RCC 7860 (cell line): ENCODE measurements at places on chromosomes 5 and 9.
A peak's percentile ranks its signal among the peaks of the same experiment; 100 is the strongest.

GRCh38 chr9:108041551-108041950 lies 552.0 kb upstream of the KLF4 start:
- peak; percentile 79 for DNase-seq

GRCh38 chr9:11618241-11618805 lies 1005.5 kb upstream of the PTPRD start:
- DNase-seq = no peak

DNA sequence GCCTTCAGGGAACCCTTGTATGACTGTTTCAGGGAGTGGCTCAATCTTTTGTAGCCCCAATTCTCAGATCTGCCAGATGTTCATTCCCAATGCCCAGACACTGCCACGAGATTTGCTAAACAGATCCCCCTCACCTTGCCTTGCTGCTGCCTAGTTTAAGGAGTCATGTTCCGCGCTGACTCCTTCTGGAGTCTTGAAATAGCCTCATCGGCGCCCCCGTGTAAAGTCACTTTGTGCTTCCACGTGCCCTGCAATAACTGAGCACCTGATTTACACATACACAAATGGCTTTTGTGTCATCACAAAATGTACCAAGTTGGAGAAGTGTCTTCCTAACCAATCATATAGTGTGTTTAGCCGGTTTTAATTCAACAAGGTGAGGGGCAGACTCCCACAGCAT lies 62.3 kb downstream of the PRRT1B start:
- DNase-seq = no peak

- no peak for DNase-seq
These were observed 18.2 kb upstream of the STK32A start for GRCh38 chr5:147216552-147217154.

DNA sequence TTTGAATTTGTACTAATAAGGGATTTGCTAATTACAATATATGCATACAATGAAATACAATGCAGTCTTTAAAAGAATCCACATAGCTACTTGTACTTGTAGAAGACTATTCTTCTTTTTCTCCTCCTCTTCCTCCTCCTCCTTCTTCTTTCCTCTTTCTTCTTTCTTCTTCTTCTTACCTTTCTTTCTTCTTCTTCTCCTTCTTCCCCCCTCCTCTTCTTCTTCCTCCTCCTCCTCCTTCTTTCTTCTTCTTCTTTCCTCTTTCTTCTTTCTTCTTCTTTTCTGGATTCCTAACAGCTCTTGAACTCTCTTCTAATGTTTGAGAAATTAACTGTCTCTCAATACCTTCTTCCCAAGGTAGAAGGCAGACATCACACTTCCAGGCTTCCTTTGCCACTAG lies 29.3 kb upstream of the FSTL4 start:
- no peak for DNase-seq

- DNase-seq = no peak
These were observed 29.7 kb upstream of the AUH start for GRCh38 chr9:91391412-91391811.

DNA sequence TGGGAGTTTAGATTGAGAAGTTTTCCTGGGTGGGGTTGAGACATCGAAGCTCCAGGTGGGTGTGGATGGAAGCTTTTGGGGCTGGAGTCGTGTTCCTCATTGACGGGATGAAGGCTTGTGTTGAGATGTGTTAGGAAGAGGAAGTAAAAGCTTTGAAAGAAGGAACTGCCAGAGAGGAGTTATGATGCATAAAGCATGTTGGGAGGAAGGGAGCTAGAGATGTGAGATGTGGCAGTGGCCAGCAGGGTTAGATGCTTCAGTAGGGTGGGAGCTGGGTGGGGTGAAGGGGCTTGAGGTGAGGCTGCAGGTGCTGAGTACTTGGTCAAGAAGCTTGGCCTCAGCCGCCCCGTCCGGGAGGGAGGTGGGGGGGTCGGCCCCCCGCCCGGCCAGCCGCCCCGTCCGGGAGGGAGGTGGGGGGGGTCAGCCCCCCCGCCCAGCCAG lies 56.7 kb downstream of the HSPA4 start:
- no peak for DNase-seq

GRCh38 chr9:29647451-29647850 lies 2074.2 kb upstream of the C9orf72 start:
- no peak for DNase-seq

DNA sequence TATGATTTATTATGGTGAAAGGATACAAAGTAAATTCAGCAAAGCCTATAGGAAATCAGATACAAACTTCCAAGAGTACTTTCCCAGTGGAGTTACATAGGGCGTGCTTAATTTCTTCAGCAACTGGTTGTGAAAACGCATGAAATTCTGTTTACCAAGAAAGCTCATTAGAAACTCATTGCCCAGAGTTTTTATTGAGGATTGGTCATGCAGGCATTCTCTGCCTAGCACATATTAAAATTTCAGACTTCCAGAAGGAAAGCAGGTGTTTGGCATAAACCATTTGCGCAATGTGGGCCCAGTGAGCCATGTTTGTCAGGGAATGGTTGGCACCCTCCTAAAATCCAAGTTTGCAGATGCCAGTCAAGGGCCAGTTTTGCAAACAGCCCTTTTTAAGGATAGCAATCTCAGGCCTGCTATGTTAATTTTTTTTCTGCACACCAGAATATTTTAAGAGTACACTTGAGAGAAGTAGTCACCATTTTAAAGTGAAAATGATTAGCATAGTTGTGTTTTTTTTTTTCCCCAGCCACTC lies 311.1 kb upstream of the CHD1 start:
- DNase-seq = no peak

GRCh38 chr5:171122372-171122771 lies 186.7 kb upstream of the TLX3 start:
- no peak for DNase-seq

DNA sequence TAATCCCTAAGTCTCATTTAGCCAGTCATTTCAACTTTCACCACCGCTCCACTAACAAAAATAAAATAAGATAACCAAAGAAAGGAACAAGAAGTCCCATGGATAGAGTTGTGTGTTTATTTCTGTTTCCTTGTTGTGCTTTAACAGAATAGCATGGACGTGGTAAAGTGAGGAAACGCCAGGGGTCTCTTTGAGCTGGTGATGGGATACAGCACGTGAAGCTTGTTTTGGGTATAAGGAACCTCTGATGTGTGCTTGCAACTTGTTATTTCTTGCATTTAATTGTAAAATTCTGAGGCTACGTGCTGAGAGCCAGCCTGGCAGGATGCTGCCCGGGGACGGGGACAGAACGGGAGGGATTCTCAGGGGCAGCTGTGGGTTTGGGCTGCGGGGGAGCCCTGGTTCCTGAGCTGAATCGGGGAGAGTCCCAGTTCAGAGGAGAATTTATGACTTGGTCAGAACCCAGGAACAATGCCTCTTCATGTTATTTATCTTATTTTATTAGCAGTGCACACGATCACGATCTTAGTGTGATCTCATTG lies 63.4 kb downstream of the ANKRD33B start:
- no peak for DNase-seq

GRCh38 chr9:592733-593132 lies 248.8 kb upstream of the DMRT1 start:
- no peak for DNase-seq

GRCh38 chr5:133638436-133638835 lies 26.1 kb upstream of the FSTL4 start:
- no peak for DNase-seq

DNA sequence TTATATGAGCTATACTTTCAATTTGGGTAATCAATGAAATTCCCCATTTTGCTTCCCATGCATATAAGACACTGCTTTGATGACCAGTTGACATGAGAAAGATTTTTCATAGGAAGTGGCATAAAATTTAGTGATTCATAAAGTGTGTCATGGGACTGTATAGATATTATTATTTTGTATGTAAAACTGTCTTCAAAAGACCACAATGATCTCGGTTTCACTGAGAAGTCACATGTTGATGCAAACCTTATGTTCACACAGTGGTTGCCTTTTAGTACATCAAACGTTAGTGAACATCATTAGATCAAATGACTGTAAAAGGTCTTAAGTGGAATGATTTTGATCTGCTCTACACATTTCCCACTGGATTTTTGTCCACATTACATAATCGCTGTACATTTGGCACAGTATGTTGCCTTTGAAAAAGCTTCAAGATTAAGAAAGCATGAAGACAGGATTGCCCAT lies 349.2 kb upstream of the MEF2C start:
- no peak for DNase-seq

- DNase-seq = peak; percentile 67
These were observed 222.4 kb downstream of the TSSK1B start for GRCh38 chr5:113212244-113212920.

DNA sequence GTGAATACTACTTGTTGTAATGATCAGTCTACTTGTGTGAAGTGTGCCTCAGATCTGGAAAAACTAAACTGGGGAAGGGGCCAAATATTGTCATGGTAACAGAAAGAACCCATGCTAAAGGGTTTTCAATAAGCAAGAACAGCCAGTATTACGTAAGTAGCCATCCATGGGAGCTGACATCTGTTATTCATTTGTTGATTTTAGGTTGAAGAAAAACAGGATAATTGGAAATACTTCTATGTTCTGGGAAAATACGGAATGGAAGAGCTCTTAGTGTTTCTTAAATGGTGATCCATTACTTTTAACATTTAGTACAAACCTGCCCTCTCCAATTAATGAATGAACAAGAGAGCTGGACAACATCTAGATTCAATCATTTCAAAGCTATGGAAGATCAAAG lies 485.8 kb downstream of the NTRK2 start:
- DNase-seq = no peak

GRCh38 chr5:65611524-65611923 lies 12.6 kb downstream of the TRIM23 start:
- peak; percentile 64 for DNase-seq

DNA sequence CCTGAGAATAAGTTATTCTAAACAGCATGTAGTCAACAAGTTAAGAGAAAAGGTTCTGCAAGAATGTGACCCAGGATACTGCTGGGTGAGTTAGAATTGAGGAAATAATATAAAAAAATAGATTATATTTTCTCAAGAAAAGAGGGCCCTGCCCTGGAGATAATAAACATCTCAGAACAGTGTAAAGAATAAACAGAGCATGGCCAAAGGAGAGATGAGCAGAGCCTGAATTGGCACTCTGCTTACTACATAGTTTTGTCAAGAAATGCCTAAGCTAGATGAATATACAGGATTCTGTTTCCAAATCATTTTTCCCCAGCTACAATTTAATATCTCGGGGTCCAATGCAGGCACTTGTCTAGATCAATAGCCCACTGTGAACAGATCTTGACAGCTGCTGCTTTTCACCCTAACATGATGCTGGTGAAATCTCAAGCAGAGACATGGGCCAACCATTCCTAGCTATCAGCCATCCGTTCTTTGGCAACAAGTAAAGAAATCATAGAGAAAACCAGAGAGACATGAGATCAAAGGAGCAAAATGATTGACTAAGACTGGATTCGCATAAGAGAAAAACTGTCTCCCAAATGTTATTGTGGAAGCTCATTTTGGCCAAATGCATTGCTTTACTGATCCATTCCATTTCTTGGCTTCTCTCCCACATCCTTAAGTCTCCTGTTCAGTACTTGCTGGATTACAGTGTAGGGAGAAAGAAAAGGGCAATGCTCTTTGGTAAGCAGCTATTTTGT lies 173.2 kb downstream of the PRELID2 start:
- no peak for DNase-seq

- DNase-seq = no peak
These were observed 147.6 kb downstream of the RPS23 start for GRCh38 chr5:82130602-82131001.

DNA sequence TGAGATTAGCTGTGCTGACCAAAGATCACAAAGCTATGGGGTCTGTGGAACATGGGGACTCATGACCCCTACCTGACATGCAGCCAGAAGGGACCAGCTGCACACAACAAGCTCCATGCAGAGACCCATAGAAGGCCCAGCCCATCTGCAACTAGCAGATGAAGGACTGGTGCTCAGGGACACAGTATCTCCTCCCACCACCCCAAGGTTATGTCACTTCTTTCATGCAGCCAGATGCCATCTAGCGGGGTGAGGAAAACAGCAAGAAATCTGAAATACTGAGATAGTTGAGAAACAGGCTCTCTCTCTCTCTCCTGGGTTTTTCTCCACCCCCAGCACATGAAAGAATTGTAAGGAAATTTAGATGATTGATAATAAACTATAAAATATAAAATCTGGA lies 161.3 kb upstream of the DAPK1 start:
- DNase-seq = no peak

GRCh38 chr9:3023449-3023848 lies 179.6 kb upstream of the PUM3 start:
- no peak for DNase-seq

GRCh38 chr9:129552064-129552463 lies 68.8 kb downstream of the C9orf50 start:
- DNase-seq = no peak

DNA sequence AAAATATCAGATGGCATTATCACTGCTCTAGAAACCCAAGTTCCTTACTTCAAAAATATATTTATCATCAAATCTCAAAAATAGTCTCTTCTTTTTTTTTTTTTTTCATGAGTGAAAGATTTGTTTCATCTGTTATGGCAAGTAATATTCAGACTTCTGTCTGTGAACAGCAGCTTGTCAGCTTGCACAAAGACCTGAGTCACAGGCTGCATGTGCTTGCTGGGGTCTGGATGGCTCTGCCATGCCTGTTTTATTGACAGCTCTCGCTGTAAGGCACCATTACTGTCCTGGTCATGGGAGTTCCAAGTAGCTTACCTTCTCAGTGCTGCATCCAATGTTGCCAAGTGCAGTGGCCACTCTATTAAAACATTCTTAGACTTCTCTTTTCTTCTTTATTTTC lies 456.4 kb downstream of the GADD45G start:
- DNase-seq = no peak

DNA sequence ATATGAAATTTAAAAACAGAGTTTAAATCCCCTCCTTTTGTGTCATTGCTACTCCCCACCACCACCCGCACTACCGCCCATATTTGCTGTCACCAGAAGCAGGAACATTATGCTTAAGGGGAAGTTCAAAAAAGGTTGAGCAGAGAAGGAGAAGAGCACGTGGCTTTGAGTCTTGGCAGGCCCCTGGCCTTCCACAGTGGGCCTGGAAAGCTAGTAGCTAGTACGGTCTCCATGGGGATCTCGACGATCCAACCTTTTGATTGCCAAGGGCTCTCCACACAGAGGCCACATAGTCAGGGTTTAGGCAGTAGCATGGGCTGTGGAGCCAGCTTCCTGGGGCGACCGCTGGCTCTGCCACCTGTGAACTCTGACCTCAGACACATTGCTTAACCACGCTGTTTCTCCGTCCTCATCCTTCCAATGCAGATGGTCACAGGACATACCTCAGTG lies 90.1 kb downstream of the GOLPH3 start:
- DNase-seq = no peak

DNA sequence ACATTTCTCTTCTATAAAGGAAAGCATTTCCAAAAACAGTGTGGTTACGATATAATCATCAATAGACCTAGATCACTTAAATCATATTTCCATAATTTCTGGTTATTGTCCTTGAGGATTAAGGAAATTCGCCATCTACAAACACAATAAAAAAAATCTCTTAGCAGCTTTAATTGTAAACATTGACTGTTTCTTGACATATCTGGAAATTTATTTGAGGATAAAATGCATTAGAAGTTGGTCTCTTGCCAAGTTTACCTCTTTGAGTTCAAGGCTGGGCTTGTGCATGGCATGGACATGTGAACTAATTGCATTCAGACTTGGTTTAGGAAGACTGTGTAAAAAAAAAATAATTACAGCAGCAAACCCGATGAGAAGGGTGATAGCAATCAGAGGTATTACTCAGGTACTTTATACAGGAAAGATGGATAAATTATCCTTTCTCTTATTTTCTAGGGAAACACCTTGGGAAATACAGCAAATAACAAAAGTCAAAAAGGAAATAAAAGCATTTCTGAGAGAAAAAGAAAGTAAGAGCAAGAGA lies 237.9 kb downstream of the SLF1 start:
- DNase-seq = no peak

GRCh38 chr5:10520706-10521105 lies 43.2 kb upstream of the ANKRD33B start:
- no peak for DNase-seq
